Erythroblast (primary cell): ENCODE measurements at places on chromosomes 3 and 15.

- no peak for DNase-seq
Measured at GRCh38 chr15:71551566-71551965, 258.8 kb upstream of the NR2E3 start.

GRCh38 chr3:13122081-13123012 is 49.1 kb upstream of the IQSEC1 start:
- no peak for DNase-seq

DNA sequence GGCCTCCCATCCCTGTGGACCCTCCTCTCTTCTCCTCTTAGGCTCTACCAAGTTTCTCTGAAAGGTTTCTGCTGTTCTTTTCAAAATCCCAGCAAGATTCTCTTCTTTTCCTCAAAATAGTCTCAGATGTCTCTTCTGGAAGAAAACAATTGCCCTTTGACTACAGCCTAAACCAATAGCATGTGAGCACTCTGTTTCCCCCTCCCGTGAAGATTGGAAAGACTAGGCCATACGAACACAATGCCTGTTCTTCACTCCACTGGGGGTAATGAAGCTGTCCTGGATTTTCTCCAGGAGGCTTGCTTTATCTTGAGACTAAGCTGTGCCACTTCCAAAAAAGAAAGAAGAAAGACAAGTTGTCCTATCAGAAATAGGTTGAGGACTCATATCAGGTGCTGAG is 178.7 kb upstream of the MCTP2 start:
- no peak for DNase-seq

DNA sequence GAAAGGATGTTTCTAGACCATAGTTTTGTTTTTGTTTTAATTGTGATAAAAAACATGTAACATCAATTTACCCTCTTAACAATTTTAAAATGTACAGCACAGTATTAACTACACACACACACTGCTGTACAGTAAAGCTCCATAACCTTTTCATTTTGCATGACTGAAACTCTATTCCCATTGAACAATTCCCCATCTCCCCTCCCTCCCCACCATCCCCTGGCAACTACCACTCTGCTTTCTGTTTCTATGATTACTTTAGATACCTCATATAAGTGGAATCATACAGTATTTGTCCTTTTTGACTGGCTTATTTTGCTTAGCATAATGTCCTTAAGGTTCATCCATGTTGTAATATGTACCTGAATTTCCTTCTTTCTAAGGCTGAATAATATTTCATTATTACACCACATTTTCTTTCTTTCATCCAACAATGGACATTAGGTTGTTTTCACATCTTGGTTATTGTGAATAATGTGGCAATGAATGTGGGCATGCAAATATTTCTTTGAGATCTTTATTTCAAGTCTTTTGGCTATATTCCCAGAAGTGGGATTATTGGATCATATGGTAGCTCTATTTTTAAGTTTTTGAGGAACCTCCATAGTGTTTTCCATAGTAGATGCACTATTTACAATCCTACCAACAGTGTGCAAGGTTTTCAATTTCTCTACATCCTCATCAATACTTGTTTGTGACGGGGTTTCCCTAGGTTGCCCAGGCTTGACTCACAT is 10.7 kb downstream of the CHST14 start:
- no peak for DNase-seq

DNA sequence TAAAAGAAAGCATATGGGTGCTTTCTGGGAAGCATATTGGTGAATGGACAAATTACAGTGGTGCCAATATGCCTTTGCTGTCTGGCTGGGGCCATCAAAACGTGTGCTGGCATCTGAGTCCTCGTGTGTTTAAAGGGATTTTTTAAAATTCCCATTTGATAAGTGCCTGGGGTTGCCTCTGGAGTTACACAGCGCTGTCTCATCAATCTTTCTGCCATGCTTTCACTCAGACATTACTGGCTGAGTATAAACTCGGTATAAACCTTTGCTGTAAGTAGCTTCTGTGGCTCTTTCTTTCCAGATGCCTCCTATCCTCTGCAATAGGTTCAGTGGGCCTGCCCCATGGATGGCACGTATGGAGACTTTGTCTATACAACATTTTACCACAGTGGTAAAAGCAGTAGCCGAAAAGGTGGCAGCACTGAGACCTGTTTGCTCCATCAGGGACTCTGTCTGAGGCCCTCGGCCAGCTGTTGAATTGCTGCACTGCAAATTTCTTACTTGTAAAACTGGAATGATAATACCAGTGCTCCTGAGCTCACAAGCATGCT is 195.5 kb downstream of the LPP start:
- DNase-seq, result no peak

- DNase-seq, result no peak
Measured at GRCh38 chr15:75616766-75617165, 8.8 kb downstream of the SNUPN start.

GRCh38 chr3:168085491-168086119 is 10.1 kb downstream of the GOLIM4 start:
- DNase-seq, result no peak

DNA sequence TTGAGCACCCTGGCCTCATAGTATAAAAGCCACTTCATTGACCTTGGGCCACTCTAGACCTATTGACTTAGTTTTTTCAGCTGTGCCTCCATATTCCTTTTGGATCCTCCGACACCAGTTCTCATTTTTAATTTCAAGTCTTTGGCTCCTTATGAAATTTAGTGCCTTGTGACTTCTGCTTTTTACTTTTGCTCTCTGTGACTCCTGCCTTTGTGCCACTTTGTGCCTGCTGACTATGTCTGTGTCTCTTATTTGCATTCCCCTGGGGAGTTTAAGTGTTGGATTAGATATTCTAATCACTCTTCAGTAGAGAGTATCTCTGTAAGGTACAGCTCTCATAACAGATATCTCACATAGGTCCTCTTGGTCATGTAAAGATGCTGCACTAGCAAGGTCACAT is 39.6 kb upstream of the GPR149 start:
- DNase-seq, result no peak

- no peak for DNase-seq
Measured at GRCh38 chr3:26522919-26523318, 99.7 kb upstream of the LRRC3B start.

DNA sequence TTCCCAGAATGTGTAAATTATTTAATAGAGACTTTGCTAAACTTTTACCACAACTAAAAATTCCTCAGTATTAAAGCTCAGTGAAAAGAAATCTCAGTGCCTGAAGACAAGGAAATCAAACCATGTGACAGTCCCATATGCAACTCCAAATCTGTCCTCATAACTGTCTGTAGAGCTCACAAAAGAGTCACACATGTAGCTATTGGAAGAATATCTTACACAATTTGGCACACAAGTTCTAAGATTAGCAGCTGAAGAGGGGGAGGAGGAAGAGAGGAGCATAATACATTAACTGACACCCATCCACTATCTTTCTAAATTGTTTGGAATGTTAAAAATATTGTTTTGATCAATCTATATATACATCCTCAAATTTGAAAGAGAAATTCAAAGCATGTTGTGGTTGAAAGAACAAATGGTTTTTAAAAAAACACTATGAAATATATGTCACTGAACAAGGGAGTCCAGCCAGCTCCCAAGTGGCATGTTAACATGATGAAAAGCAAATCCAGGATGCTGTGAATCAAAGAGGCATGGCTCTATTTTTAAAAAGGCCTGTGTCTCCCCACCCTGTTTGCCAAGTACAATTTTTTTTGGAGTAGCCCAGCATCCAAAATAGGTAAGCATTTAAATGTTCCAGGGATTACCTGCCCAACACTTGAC is 126.3 kb upstream of the NANOGP8 start:
- no peak for DNase-seq

DNA sequence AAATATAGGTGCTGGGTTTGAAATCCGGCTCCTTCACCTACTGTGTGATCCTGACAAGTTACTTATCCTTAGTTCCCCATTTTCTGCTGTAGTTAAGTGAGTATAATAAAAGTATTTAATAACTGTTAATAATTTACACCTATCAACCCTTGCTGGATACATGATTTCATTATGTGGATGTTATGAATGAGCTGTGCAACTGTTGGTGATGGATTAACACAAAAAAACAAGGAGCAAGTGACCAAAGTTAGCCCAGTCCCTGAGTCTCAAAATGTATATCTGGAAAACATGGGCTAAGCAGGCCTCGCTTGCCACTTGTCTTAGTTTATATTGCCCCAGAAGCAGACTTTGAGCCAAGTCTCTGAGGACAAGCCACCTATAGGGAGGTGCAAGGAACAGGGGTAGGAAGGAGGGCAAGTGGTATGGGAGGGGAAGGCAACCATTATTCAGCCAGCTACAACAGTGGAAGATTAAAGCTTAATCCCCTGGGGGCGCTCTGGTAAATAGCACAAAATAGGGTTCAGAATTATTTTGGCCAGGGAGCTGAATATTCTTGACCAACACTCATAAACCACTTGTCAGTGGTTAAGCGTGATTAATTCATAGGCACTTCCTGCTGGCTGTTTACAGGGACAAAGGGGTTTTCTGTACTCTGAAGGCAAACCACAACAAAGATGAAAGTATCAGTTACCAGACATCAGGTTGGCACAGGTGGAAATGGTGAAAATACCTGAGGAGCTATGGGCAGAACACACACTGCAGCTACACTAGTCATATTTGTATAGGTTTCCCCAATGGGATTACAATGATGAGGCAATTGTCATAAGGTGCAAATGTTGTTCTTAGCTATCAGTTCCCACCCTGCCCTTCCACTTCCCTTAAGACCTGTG is 76.2 kb downstream of the TRIM42 start:
- no peak for DNase-seq

- DNase-seq, result no peak
Measured at GRCh38 chr15:39511916-39512260, 69.0 kb upstream of the THBS1 start.

DNA sequence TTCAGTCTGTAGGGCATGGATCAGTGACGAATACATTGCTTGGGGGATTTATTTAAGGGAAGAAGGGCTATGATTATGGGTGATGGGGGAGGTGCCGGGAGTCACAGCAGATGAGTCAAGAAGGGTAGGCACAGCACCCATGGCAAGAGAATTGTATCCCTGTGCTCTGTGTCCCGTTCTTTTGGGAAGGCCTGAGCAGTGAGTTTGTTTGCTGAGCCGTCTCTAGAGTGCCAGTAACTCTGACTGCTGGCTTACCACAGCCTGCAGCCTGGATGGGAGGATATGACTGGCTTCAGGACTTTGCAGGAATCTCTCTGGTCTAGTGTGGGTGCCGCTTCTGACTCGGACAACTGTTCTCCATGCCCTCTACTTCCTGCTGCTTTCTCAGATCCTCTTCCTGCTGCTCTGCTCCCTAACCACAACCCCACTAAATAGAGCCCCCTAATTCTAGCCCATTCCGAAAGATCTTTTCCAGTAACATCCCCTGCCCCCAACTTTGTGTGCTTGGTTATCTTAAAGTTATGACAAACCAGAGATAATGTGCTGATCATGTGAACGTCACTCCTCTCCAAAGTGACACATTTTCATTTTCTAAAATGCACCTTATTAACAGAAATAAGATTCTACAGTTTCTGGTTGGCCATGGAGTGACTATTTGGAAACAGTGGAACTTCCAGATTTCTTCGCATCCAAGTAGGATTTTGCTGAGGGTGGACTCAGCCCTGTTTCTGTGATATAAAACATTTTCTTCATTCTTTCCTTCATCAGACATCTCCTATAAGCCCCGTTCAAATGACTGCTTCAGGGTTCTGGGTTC is 239.0 kb downstream of the SLCO3A1 start:
- no peak for DNase-seq

DNA sequence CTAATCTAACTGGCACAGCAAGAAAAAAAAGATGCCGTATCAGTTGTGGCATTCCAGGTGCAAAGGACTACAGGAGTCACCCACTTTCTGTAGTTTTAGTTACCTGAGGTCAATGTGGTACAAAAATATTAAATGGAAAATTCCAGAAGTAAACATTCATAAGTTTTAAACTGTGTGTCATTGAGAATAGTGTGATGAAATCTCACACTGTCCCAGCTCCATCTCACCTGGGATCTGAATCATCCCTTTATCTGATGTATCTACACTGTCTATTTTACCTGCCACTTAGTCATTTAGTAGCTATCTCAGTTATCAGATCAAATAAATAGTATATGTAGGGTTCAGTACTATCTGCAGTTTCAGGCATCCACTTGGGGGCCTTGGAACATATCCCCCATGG is 26.7 kb downstream of the GBE1 start:
- no peak for DNase-seq

GRCh38 chr3:148873977-148874376 is 8.9 kb downstream of the CPA3 start:
- DNase-seq, result no peak

GRCh38 chr15:77475898-77476297 is 55.2 kb downstream of the HMG20A start:
- no peak for DNase-seq

- DNase-seq, result no peak
Measured at GRCh38 chr3:72128921-72129320, 344.0 kb upstream of the PROK2 start.

GRCh38 chr3:29335943-29336342 is 55.1 kb downstream of the RBMS3 start:
- no peak for DNase-seq

DNA sequence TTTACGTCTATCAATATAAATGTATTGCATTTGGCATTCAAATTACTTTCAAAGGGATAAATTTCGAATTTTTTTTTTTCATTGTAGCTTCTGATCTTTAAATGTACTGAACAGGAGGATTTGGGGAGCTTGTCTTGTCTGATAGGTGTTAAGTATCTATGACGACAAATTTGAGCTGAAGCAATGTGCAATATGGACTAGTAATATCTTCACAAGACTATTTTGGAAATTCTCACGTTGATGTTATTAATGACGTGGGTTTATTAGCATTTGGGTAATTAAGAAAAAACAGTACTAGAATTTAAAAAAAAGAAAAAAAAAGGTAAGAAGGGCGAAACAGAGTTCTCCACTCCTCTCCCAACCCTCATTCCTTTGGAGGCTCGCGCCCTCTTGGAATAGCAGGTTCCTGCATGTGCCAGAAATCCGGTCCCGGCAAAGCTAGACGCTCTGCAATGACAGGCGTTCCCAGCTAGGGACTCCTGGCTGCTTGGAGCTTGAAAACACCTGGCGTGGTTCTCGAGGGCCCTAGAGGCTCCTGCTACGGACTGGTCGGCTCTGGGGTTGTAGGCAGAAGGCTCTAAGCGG is 648 bp upstream of the P2RY1 start:
- DNase-seq, result no peak

GRCh38 chr3:24781454-24781853 is 286.8 kb upstream of the THRB start:
- DNase-seq, result no peak

GRCh38 chr15:88274553-88275460 is 18.3 kb upstream of the NTRK3 start:
- peak; percentile 63 for DNase-seq

DNA sequence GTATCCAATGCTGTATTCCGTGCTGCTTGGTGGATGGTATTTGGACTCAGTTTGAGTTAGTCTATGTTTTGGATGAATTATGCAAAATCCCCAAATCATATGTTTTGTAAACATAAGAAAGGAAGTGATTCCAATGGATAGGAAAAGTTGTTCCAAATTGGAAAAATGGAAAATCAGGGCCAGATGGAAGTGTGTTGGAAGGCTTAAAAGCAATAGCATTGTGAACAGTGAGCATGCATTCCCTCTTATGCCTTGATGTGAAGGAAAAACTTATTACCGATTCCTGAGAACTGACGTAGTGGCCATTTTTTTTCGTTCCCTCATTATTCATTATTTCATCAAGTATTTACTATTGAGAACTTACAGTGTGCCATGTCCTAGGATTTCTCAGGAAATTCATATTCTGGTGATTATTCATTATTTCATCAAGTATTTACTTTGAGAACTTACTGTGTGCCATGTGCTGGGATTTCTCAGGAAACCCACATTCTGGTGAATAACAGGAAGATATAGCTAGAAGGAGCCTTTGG is 144.1 kb upstream of the TPRG1 start:
- no peak for DNase-seq

GRCh38 chr3:37871858-37872257 is 10.2 kb downstream of the CTDSPL start:
- DNase-seq, result no peak
